ENCODE measurements at places on chromosomes 3 and 15. TPM values are rescaled to one million over a fixed set of nuclear protein-coding genes. Genes with fewer than 3 reads are reported as not detected.

DNA sequence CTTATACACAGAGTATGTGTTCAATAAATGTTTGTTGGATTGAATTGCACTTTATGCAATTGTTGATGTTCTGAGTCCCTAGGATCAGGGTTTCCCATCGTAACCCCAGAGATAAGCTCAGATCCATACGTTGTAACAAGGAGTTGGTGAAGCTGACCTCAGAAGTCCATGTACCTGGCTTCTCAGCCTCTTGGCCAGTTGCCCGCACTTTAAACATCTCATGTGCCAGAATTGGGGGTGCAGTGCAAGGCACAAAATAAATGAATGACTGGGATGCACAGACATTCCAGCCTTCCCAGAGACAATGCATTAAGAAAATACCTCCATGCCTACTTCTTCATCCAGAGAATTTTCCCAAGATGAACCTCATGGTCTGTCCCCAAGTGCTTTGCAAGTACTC, 142.9 kb upstream of the IL12A start:
- DNase-seq: no peak

DNA sequence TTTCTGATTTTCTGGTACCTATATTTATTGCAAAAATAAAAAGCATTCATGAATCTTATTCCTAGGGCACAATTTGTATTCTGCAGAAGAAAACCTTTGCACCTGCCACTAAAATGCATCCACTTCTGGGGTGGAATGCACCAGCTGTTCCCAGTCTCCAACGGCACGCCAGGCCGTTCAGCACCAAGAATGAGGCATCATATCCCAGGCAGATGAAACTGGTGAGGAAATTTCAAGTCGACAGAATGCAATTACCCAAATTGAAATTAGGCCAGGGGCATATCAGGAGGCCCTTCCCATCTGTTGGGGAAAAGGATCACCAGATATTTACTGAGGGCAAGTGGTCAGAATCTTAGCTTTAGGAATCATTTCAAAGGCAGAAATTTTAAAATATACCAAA, 13.6 kb upstream of the RBMS3 start:
- DNase-seq: no peak

GRCh38 chr3:195762611-195763010, 41.8 kb downstream of the MUC20 start:
- no peak for DNase-seq

DNA sequence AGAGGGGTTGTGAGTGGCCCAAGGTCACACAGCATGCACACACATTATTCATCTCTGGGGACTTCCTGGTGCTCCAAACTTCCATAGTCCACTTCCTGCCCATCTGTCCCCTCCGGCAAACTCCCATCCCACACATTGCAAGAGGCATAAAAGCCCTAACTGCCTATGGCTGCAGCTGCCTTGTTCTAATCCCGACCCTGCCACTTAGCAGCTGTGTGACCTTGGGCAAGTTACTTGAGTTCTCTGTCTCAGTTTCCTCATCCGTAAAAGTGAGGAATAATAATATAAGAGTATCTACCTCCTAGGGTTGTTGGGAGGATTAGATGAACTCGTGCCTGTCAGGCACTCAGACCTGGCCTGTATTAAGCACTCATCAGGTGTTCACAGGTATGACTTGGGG, 84.2 kb downstream of the SMAD6 start:
- DNase-seq: no peak

DNA sequence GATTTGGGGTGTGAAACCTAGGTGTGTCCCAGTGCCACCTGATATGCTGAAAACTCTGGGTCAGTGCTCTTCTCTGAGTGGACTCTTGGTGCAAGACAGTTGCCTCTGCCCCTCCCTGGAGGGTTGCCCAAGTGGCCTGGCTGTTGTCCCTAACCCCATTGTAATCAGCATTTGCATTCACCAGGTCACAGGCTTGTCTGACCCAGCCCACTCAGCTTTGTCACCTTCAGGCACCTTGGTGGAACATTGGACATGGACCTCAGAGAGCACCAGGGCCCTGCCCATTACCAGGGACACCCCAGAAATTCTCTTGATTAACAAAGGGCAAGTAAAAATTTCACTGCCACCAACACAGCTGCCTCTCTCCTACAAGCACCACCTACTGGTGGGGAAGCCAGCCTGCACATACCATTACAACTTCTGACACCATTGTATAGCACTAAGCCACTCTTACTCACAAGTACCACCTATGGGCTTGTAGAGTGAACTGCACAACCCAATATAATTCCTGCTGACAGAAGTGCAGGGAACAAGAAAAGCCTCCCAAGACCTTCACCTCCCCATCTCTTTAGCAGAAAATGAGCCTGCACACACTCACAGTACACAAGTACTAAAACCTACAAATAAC, 324.6 kb downstream of the EPHA6 start:
- DNase-seq: no peak

GRCh38 chr15:73867426-73867825, 5.9 kb upstream of the TBC1D21 start:
- DNase-seq: no peak

- no peak for DNase-seq
Observed at GRCh38 chr3:165854696-165855095, 17.5 kb upstream of the BCHE start.

DNA sequence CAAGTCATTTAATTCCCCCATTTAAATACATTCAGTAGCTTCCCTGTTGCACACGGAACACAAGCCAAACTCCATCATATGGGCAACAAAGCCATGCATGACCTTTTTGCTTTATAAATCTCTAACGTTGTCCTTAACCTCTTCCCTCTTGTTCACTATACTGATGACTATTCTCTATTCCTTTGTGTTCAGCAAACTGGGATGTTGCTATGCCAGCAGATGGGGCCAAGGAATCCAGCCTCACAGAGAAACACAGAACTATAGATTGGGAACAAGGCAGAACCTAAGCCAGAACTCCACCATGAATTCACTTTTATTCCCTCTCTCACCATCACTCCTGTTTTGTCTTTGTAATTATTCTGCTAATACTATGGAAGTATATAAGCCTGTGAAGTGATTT, 398.4 kb downstream of the TUSC7 start:
- no peak for DNase-seq

DNA sequence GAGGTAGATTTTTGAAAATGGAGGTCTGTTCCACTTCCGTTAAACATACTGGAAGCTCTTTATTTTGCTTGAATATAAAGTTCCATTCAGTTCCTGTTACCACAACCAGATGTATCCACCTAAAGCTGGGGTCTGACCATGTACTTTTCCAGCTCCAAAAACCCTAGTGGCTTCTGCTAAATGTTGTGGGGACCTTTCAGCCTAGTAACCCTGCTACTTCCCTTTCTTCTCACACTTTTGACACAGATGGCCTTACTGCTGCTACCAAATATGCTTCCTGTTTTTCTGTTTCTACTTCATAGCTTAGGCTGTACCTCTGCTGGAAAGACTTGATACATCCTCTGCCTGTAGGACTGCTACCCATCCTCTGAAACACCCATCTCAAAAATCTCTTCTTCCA, 87.8 kb downstream of the COL6A6 start:
- DNase-seq: no peak

GRCh38 chr15:31401282-31401681, 74.6 kb downstream of the KLF13 start:
- no peak for DNase-seq

GRCh38 chr3:105254154-105254553, 112.6 kb upstream of the ALCAM start:
- DNase-seq: no peak

DNA sequence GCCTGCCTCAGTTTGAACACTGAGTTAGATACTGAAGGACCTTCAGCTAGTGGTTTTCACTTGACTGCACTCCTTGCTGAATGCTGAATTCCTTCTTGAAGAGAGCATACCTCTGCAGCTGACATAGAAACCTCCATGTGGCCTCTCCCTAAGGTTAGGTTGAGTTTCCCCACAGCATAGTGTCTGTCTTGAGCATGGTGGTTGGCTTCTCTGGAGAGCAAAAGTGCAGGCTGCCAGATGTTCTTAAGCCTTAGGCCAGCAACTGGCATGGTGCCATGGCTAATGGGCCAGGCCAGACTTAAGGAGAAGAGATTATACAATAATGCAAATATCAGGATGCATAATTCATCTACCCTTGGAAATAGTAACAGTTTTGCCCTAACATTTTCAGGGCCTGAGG, 545.6 kb upstream of the ZNF385D start:
- DNase-seq: no peak

Gene RAB11A
- 212 TPM for total RNA-seq

Gene GABRR3
- total RNA-seq: not detected

Gene TMEM108
- 5.3 TPM for total RNA-seq

Gene CKMT1B
- total RNA-seq: 1.9 TPM

Gene NPAP1
- total RNA-seq: 0.30 TPM

Gene GREM1
- 0.07 TPM for total RNA-seq

Gene RAB6B
- total RNA-seq: 15.5 TPM

Gene AGBL1
- total RNA-seq: 0.05 TPM

Gene FOXB1
- 5.9 TPM for total RNA-seq

Gene KLF15
- 19.3 TPM for total RNA-seq

Measured in neural crest cell (in vitro differentiated cells).